Hindlimb muscle (tissue), 1 donor: ENCODE measurements at places on chromosomes 4 and X. TPM values are rescaled to one million over a fixed set of nuclear protein-coding genes. Genes with fewer than 3 reads are reported as not detected.

DNA sequence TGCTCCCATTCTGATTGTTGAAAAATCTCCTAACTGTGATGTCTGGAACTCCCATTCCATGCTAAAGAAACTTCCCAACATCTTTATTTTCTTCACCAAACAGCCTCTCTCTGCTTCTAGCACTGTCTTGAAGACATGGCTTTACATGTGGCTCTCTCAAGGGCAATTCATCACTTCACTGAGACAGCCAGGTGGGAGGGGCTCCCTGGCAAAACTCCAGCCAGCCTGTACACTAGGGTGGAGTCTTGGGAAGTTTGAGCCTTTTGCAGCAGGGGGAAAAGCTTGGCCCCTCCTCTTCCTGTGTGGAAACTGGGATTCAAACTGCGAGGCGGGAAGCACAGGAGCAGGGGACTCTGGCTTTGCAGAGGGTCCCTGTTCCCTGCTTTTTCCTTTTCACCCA, 130.5 kb upstream of the TTC29 start:
- DNase-seq = no peak

DNA sequence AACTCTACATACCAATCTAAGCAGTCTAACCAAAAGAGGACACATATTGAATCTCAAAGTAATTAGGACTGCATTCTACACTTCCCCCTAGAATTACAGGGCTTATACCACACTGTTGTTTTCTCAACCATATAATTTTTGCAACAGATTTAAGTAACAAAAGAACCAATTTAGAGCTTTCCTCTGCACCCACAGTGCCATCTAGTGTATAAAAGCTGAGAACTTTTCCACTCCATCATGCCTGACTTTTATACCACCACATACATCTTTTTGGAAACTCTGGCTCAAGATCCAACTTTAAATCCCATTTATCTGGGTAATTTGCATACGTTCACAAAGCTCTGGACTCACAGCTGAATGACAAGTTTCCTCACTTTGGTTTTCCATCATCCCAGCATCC, 99.5 kb downstream of the EFHC2 start:
- DNase-seq = peak; percentile 10

DNA sequence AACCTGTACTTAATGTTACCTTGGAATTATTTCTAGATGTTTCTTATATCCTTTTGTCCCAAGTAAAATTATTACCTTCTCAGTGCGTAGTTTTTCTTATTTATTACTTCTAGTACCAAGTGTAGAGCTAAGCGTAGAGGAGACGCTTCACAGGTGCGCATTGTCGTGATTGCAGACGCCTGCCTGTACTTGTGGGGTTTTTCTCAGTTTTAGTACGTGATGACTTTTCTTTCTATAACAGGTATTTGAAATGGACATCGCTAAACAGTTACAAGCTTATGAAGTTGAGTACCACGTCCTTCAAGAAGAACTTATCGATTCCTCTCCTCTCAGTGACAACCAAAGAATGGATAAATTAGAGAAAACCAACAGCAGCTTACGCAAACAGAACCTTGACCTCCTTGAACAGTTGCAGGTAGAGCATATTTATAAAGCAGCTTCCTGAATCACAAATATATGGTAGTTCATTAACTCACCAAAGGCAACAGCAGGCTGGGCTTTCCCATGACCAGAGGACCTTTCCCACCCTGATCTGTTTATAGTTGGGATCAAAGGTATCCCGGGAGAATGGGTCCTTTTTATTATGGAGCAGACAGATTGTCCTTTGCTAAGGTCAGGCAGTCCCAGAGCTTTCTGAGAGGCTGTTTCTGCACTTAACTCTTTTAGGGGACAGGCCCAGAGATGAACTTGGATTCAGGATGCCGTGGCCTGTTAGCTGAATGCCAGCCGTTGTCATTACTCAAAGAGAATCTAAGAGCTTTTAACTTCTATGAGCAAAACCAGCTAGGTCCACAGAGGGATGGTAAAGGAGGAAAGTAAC, 172.9 kb downstream of the PTTG2 start:
- DNase-seq = no peak

GRCh38 chr4:2281575-2282343, 19.9 kb upstream of the MXD4 start:
- DNase-seq = no peak

- DNase-seq = no peak
Observed at GRCh38 chr4:168618577-168619265, 121.9 kb downstream of the PALLD start.

- DNase-seq = no peak
Observed at GRCh38 chrX:41824551-41824950, 98.8 kb downstream of the CASK start.

Gene UGT2B15
- not detected for polyA plus RNA-seq

Gene NOA1
- polyA plus RNA-seq = 20.7 TPM

Gene GLUD2
- 3.2 TPM for polyA plus RNA-seq

Gene DMD
- polyA plus RNA-seq = 88.9 TPM
